ENCODE measurements at places on chromosomes 11 and 22.

- DNase-seq = no peak
Observed at GRCh38 chr11:87405843-87406242, 368.1 kb downstream of the TMEM135 start.

DNA sequence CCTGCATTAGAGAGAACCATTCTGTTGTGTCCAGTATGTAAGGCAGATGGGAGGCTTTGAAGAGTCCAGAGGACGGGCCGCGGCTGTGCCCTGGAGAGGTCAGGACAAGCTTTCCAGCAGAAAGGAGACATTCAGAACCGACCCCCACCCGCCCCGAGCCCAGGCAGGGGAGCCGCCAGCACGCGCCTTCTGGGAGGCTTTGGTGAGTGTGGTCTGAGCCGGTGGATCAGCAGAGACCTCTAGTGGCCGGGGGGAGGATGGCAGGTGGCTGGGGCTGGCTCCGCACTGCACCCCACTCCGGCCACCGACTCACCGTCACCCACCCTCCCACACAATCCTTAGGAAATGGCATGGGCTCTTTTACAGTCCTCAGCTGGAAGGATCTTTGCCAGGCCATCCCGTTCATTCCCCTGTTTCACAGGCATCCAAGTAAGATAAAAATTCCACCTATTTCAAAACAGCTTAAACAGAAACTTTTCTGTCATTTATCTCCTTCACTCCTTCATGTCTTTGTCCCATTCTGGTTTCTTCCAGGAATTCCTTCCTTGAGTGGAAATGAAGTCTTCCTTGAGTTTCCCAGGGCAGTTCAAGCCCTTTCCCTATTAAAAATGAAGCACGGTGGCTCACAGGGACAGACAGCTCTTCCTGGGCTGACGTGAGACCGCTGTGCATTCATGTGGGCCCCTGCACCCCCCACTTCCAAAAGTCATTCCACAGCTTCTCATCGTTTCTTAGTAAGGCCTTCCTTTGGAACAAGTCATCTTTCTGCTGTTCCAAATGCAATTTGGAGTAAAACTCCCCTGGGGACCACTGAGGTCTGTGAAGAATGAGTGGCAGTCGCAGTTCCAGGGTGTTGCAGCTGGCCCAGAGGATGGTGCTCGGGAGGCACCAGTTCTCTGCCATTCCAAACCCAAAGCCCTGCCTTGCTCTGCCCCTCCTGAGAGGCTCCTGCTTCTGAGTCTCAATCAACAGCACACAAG lies 91.0 kb downstream of the FEZ1 start:
- DNase-seq = no peak

DNA sequence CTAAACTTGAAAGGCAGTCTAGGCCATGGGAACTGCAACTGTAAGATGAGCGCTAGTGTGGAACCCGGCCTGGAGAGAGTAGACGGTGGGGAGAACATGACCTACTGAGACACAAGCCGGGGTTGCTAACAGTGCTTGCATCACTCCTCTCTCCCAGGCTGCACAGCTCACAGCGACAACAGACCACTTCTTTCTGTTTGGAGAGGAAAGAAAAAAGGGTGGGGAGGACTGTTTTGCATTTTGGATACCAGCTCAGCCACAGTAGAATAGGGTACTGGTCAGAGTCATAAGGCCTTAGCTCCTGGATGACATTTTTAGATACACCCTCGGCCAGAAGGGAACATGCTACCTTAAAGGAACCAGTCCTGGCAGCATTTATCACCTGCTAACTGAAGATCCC lies 22.2 kb upstream of the OR52M1 start:
- DNase-seq = no peak

DNA sequence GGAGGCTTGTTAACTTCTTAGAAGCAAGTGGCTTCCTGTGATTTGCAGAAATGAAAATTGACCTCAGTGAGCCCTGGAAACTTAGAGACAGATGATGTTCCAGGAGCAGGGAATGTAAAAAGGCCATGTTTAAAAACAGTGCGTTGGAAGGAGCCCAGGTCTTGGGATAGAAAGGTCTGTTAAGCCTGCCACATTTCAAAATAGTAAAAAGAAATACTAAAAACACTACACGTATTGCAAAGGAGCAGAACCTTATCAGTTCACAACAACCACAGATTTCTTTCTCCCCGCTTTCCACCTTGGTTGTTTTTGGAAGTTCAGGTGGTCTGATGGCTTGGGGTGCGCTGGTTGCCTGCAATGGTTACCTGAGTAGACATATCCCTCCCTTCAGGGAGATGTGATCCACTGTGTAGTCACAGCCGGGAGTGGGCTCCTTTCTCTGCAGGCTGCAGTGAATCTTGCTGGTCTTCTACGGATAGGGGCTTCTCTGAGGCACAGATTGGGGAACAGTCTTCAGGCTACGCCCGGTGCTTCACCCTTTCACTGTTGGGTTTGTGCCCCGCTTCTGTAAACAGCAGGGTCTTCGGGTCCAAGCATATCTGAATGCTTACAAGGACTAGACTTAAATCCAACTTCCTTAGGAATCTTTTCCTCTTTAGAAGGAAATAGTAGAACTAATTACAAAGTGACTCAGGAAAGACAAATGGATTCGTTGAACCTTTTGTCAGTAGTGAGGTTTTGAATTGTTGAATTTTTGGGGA lies 1.9 kb downstream of the TEAD1 start:
- DNase-seq = no peak
